Activated CD4-positive, alpha-beta T cell treated with anti-CD3 and anti-CD28 coated beads, Interleukin-2, amount 10 ng/mL, durations not matched to agents 7 days and 5 days (primary cell): ENCODE measurements at places on chromosomes 7 and 10. TPM values are rescaled to one million over a fixed set of nuclear protein-coding genes. Genes with fewer than 3 reads are reported as not detected.

- no peak for DNase-seq
These were observed 890.0 kb downstream of the GRM8 start for GRCh38 chr7:126362746-126363145.

DNA sequence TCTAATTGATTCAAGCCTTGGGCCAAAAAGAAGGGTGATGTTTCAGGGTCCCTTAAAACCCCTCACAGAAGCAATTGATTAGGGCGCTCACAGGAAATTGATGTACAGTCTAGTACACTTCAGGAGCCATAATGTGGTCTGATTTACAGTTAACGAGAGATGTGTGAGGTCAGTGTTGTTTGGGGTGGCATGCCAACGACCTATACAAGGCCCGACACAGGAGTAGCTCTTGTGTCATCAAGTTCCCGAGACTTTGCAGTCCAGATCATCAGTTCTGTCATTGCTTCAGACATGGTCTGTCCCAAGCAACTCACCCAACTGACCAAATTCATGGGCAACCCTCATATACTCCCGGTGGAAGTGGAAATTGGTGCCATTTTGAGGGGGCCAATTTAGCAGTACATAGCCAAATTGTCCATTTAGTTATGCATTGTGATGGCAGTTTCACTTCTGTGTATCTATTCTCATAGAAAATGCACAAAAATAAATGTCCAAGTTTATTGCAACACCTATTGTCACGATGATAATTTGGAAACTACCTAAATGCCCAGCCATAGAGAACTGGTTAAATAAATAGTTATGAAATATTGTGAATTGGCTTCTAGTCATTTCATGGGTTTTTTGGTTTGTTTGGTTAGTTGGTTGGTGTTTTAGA is 18.0 kb upstream of the ARID5B start:
- no peak for DNase-seq

DNA sequence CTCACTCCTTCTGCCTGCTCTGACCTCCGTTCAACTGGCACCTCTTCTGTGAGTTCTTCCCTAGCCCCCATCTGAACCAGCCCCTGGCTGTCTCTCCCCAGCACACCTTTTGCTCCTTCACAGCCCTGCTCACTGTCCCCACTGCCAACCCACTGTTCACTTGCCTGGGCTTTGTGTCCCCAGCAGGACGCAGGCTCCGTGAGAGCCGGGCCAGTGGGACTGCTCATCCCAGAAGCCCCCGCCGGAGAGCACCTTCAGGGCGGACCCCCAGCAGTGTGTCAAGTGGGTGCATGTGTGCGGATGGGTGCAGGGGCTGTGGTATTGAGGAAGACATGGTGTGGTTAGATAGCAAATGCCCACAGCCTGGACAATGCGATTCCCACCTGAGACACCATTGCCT is 148.4 kb upstream of the RNF32 start:
- DNase-seq: no peak

- no peak for DNase-seq
These were observed 225.8 kb upstream of the FAM3C start for GRCh38 chr7:121621937-121622336.

GIMAP6 gene
- total RNA-seq: 109 TPM

GIMAP2 gene
- total RNA-seq: 97.7 TPM

CFAP58 gene
- total RNA-seq: 0.27 TPM

MKRN1 gene
- total RNA-seq: 84.5 TPM

RADIL gene
- 0.84 TPM for total RNA-seq

OPALIN gene
- not detected for total RNA-seq
